AG20443 (cell line): ENCODE measurements at places on chromosomes 5 and 9.

DNA sequence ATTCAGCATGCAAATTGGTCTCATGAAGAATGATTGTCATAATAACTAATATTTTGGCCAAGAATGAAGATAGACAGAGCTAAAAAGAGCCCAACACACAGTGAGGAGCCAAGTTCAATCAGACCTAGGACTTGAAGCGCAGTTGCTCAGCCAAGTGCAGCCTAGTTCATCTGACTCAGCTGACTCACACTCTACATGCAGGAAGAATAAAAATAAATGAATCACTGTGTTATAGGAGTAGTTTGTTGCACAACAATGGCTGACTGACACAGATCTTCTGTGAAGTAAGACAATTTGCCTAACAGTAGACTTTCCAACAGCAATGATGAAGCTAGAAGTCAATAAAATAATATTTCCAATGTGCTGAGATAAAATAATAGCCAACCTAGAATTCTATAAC is 261.5 kb downstream of the CEMIP2 start:
- DNase-seq = peak; percentile 44

DNA sequence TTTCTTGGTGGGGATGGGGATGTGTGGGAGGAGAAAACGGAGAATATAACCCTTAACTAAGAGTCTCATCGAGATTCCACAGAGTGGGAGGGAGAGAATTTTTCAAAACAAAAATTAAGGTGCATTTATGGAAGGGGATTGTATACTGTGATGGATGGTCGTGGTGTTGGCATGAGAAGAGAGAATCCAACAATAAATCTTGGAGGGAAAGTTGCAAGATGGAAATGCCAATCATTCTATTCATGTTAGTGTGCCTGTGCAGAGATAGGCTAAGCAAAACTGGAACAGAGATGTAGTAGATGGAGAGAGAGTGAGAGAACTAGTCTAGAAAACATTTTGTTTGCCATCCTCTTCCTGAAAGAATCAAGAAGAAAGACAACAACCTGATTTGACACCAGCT is 613.1 kb downstream of the EBF1 start:
- DNase-seq = no peak

DNA sequence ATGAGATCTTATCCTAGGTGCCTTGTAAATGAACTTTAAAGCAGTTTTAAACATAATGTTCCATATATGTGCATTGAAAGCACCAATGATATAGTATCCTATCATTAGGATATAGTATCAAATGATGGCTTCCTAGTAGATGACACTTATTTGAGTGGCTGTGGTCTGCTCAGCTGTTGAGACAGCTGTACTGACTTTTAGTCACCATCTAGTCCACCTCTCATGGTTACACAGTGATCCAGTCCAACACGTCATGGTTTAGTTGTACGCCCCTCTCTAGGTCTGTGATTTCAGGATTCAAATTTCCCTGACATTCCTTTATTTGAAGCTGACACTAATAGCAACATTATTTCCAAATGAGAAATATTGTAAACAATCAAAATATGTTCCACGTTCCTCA is 127.3 kb upstream of the TUT7 start:
- DNase-seq = no peak

- DNase-seq = no peak
These were observed 216.8 kb upstream of the RGMB start for GRCh38 chr5:98556712-98557111.

DNA sequence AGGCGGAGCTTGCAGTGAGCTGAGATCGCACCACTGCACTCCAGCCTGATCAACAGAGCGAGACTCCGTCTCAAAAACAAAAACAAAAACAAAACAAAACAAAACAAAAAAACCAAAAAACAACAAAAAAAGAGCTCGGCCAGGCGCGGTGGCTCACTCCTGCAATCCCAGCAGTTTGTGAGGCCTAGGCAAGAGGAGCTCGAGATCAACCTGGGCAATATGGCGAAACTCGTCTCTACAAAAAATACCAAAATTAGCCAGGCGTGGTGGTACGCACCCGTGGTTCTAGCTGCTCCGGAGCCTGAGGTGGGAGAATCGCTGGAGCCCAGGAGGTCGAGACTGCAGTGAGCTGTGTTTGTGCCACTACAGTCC is 20.2 kb downstream of the TRIM7 start:
- DNase-seq = no peak

DNA sequence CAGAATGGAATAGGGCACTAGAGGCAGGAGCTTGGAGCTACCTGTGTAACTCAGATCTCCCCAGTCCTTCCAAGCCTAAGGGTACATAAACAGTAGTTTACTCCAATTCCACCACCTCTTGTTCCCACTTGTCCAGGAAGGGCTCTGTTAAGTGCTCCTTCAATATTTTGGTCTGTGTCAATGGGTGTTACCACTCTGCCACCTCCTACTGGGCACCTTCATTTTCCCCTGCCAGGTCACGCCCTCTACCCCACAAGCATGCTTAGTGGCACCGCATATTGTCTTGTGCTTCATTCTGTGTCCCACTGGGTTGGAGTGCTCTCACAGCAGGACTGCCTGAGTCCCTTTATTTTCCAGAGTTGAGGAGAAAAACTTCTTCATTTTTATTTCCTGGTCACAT is 459.8 kb downstream of the ARHGEF28 start:
- DNase-seq = no peak
